CD14-positive monocyte (primary cell): ENCODE measurements at places on chromosomes 5 and 9.

DNA sequence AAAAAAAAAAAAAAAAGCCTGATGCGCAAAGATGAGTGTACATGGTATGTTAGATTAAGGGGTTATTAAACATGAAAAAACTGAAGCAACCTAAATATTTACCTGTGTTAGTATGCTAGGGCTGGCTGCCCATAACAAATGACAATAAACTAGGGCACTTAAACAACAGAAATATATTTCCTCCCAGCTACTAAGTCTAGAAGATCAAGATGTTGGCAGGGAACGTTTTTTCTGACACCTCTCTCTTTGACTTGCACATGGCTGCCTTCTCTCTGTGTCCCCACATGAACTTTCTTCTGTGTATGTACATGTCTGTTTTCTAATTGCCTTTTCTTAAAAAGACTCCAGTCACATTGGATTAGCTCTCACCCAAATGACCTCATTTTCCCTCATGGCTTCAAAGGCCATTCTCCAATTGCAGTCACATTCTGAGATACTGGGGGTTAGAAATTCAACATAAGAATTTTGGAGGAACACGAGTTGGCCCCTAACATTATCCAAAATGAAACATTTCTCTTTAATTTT is 694.5 kb downstream of the CDH9 start:
- DNase-seq, result no peak

GRCh38 chr5:131262953-131263541 is 806 bp upstream of the CDC42SE2 start:
- no peak for DNase-seq

DNA sequence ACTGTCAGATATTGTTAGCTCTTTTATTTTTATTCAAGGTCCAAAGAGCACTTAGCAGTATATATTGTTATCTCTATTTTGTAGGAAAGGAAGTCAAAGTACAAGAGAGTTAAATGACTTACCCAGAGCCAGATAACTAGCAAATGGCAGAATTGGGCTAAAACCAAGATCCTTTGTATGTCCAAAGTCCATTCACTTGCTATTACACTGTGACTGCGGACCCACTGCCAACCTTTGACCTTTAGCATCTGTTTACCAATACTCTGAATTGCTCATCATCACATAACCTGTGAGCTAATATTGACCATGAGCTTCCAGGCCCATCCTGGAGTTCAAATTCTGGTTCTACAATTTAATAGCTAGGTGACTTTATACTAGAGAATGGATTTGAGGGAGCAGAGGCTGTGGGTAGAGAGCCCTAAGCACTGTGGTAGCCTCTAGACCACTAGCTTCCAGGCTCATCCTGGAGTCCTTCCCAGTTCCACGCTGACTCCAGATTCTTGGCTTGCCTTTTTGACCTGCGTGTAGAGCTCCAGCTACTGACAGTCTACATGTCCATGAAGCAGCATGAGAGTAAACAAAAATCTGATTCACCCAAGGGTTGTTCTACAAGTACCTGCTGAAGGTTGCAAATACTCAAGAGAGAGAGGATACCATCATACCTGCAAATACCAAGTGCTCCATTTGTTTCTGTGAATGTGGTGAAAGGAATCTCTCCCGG is 424.0 kb downstream of the SH3GL2 start:
- DNase-seq, result no peak

DNA sequence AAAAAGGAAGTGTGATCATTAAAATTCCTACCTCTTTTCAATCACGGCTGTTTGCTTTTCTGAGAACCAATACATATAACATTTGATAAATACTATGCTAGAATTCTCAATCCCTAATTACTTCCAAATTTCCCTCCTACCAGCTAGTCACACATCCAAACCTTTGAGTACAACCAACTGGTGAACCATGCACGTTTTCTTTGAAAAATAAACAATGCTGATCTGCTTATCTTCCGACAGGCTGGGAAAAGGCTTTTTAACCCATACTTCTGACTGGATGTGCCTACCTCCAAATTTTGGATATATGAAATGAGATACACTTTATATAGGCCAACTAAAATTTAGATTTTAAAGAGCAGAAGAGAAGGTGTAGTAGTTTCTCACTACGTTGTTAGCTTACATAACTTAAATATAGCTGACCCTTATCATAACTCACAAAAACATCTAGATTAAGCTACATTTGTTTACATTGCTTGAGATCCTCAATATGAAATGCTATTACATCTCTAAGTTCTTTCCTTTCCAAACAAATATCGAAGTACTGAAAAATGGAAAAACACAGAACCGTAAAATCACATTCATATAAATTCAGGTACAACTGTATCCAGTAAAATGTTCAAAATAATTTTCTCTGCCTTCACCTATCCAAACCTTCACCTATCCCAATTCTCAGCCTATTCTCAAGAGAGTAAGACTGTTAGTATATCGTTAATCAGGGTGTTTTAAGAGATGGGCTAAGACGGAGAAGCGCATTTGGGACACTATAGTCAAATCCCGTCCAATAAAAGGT is 2.1 kb downstream of the NR3C1 start:
- no peak for DNase-seq

- no peak for DNase-seq
Measured at GRCh38 chr5:133723651-133724366, 111.5 kb upstream of the FSTL4 start.

- DNase-seq, result no peak
Measured at GRCh38 chr5:164002628-164003027, 497.2 kb downstream of the MAT2B start.

- DNase-seq, result no peak
Measured at GRCh38 chr5:59937633-59938032, 44.1 kb upstream of the PDE4D start.

DNA sequence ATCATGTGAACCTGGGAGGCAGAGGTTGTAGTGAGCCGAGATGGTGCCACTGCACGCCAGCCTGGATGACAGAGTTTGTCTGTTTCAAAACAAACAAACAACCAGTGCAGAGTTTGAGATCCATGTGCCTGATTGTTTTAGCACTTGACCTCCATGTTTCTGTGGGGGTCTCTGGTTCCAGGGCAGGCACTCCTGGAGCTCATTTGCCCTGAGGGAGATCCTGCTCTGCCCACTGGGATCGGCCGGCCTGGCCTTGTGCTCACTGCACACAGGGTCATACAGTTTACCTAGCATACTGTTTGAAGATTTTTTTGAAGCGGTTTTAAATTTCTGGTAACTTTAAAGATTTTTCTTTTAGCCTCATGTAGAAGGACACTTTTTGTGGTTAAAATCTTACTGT is 78.4 kb downstream of the EHMT1 start:
- no peak for DNase-seq

DNA sequence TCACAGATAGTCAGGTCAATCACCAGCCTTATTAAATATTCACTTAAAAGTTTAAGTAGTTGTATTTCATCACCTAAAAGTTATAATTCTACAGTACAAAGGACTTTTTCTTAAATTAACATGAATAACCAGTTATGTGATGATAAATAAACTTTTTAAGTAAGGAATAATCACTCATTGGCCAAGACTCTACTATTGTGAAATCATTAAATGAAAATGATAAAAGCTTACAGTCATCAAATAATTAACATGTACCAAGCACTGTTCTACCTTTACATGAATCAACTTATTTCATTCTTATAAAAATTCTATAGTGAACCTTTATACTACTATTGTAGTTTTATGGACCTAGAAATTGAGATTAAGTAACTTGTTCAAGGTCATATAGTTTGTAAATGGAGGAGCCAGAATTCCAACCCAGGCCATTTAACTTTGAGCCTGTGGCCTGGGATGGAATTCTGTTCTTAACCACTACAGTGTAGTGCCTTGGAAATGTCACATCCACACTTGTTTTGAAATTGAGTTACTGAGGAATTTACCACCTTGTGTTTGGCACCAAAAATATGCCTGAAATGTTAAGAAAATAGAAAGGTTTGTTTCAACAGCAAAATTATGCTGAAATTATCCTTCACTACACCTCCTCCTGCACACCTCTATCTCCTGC is 32.8 kb upstream of the MSANTD3 start:
- no peak for DNase-seq

DNA sequence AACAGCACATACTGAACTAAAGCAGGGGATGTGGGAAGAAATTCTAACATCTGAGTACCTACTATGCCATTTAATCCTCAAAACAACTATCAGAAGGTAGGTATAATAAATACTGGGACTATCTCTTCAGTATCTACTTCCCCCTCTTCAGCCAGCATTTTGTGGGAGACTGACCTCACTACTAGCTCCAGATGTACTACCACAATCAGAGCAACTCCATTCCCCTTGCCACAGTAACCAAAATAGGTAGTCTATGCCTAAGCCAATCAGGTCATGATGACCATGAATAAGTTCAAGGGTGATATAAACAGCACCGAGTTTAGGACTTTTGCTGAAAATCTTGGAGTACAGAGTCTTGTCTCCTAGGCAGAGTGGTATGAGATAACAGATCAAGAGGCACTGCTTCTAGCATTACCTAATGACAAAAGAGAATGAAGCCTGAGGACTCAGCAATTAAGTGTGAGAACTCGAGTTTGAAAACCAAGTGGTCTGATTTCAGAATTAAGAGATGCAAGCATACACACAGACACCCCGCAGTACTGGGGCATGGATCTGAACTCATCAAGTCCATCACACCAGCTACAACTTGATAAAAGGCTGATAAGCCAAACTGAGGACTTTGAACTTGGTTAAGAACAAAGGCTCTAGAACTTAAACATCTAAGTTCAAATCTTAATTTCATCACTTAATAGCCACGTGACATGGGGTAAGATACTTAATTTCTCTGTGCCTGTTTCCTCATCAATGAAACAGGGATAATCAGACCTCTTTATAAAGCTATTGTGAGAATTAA is 9.7 kb downstream of the FNIP1 start:
- DNase-seq, result no peak

GRCh38 chr5:111116550-111116949 is 24.4 kb downstream of the WDR36 start:
- peak; percentile 29 for DNase-seq

GRCh38 chr9:17807613-17808282 is 228.9 kb downstream of the SH3GL2 start:
- DNase-seq, result no peak

- DNase-seq, result no peak
Measured at GRCh38 chr9:95816716-95817115, 58.8 kb upstream of the ERCC6L2 start.

DNA sequence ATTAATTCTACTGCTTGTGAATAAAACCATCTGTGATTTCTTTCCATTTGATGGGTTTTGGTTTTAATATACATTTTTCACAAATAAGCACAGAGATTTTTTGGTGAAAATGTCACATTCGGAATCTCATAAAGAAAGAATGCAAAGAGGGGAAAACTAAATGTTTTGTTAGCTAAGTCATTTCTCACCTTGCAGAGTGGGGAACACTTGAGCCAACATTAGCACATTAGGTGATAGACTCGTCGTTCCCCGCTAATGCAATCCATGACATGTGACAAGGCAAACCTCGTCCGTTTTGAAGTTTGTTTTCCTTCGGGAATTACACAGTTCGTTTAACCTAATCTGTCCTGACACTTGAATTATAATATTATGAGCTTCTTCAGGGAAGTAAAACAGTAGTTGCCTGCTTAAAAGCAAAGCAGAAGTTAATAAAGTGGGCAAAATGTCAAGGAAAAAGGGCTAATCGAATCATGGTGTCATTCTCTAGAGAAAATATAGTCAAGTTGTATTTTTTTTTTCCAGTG is 95.8 kb upstream of the LMX1B start:
- no peak for DNase-seq

- no peak for DNase-seq
Measured at GRCh38 chr5:98839469-98840383, 66.3 kb downstream of the RGMB start.

DNA sequence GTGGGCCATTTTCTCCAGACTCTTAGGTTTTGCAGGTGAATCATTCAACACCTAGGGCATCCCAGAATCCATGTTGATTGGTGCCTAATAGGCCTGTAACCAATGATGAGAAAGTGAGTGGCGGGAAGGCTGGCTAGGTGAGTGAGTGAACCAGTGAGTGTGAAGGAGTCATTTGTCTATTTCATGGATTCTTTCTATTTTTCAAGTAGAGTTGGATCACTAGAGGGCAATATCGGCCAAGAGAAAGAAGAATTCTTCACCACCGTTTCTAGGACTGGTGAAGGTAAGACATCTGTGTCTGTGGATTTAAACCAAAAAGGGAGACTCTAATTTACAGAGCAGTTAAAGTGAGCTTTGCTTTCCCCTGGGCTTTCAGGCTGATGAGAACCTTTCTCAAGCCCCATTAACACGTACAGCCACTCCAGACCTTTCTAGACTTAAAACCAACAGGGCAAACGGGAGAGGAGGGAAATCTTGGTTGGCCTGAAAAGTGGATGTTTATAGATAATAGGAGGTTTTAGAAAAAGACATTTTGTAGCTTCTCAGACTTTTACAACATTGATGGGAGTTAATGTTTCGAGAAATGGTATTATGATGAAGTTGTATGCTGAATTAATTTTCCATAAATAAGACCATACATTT is 114.3 kb upstream of the IL12B start:
- no peak for DNase-seq

DNA sequence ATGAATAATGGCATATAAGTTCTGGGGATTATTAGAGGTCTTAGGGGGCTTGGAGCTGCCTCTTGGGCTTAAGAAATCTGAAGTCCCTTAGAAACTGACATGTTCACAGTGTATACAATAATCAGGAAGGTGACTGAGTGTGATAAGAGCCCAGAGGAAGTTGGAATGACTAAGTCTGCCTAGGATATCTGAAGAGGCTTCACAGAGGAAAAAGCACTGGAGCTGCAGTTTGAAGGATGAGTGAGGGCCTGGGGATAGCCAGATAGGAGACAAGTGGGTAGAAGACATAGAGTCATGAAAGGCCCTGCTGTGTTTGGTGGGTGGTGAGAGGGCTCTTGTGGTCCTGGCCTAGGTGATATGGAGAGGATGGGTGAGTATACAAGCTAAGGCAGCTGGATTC is 8.8 kb downstream of the NEUROG1 start:
- DNase-seq, result no peak

GRCh38 chr5:4191703-4192102 is 596.1 kb downstream of the IRX1 start:
- DNase-seq, result no peak

DNA sequence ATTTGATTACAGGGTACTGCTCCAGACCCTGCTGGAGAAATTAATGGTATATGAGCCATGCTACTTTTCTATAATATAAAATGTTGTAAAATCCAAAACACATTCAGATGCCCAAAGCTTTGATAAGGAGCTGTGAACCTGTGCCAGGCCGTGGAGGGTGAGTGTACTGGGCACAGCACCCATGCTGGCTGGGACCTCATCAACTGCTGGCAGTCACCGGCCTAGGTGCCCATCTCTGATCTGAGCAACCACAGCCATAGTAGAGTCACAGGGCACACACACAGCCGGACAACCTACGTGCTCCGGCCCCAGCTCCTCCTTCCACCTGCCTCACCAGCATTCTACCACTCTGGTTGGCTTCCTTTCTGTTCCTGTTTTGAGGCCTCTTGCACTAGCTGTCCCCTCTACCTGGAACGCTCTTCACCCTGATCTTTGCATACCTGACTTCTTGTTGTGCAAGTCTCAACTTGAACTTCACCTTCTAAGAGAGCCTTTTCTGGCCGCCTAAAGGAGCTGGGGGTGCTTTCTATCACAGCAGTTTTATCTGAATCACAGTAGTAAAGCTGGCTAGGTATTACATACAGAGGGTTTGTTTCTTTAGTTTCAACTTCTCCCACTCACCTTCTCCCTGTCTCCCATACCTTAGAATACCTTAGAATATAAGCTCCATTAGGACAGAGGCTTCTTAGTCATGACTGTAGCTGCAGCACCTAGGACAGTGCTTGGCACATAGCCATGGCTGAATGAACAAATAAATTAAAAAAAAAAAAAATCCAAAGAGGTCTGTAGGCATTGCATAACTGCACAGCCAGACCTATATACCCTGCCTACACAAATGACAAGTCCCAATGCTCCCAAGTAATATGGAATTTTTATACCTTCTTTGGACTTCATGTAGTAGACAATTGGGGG is 51.7 kb downstream of the MED27 start:
- no peak for DNase-seq
